ENCODE measurements at places on chromosomes 3 and 15. TPM values are rescaled to one million over a fixed set of nuclear protein-coding genes. Genes with fewer than 3 reads are reported as not detected.
A peak's percentile ranks its signal among the peaks of the same experiment; 100 is the strongest.

Gene ADCY5
- total RNA-seq = 1.4 TPM

Gene CHRD
- total RNA-seq = 6.2 TPM

Gene PLD1
- total RNA-seq = 49.0 TPM

Gene GYG1
- 12.5 TPM for total RNA-seq

Gene FAM81A
- 2.2 TPM for total RNA-seq

Gene ARL6IP5
- 74.0 TPM for total RNA-seq

Gene SLITRK3
- 0.15 TPM for total RNA-seq

Gene GCSAM
- total RNA-seq = 1.4 TPM

GRCh38 chr3:10983219-10983916 lies 9.2 kb upstream of the SLC6A1 start:
- no peaks in the 10 kb centered on the region for H3K36me3 ChIP-seq
- H3K4me1 ChIP-seq = peaks cover 5% of the 10 kb centered on the region
- no peak overlapping the region for H3K27ac ChIP-seq
- DNase-seq = no peak
- H3K27me3 ChIP-seq = no peaks in the 10 kb centered on the region

DNA sequence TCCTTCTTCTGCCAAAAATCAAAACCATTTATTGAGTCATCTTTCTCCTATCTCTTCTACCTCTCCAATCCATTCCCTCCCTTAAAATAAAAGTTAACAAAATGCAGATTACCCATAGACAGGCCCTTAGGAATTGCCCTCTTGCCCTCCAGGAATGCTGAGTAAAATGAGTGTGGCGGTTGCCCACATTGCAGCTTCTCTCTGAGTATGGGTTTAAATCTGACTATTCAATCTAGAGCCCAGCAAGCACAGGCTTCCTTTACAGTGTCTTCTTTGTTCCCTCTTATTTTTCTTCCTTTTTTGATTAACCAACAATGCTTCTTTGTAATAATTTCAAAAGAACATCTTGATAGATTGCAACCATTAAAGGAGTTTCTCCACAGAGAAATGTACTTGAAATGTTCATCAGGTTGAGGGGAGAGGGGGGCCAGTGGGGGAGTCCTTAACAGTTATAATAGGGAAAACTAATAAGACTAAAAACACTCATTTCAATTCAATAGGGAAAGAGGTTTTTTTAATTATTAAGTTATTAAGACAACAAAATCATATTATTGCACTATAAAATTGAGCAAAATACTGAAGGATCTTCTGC lies 135.3 kb upstream of the LMCD1 start:
- no peaks in the 10 kb centered on the region for H3K4me1 ChIP-seq
- no peaks in the 10 kb centered on the region for H3K27me3 ChIP-seq
- no peak for DNase-seq
- no peak overlapping the region for H3K27ac ChIP-seq
- no peaks in the 10 kb centered on the region for H3K36me3 ChIP-seq

DNA sequence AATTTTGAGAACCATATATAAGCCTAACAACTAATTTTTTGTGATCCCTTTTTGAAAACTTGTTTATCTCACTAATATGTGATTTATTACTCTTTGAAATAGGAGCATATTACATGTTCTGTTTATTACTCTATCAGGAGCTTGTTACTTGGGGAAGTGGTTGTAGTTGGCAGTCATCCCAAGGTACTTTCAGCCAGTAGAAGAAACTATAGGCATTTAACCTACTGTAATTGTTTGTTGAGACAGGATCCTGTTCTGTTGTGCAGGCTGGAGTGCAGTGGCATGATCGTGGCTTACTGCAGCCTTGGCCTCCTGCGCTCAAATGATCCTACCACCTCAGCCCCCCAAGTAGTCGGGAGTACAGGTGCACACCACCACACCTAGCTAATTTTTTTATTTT lies 195.6 kb downstream of the TCF12 start:
- H3K27me3 ChIP-seq = no peaks in the 10 kb centered on the region
- H3K4me1 ChIP-seq = peaks cover 28% of the 10 kb centered on the region
- DNase-seq = no peak
- H3K27ac ChIP-seq = no peak overlapping the region
- H3K4me3 ChIP-seq = no peak overlapping the region

DNA sequence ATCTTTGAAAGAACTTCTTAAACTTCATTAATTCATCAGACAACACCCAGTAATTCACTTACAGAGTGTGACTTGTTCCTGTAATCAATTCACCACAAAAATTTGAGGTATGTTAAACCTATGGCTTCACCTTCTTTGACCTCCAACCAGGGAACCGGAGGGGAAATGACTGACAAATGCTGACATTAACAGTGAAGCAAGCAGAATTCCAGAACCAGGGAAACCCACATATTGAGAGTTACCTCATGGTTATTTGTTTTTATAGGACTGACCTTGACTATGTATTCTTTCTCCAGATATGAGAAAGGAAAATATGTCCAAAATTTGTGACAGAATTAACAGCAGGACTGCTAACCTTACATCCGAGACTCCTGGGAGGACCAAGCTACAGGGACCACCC lies 2.7 kb downstream of the P3H2 start:
- no peak for DNase-seq
- peak overlapping the region; percentile 82 for H3K4me3 ChIP-seq
- H3K4me1 ChIP-seq = peaks cover 32% of the 10 kb centered on the region
- no peaks in the 10 kb centered on the region for H3K36me3 ChIP-seq
- peaks cover 8% of the 10 kb centered on the region for H3K27me3 ChIP-seq

- no peak for DNase-seq
- no peaks in the 10 kb centered on the region for H3K36me3 ChIP-seq
- no peak overlapping the region for H3K27ac ChIP-seq
Measured at GRCh38 chr15:92664178-92664900, 8.8 kb upstream of the FAM174B start.

- H3K27ac ChIP-seq = peak overlapping the region; percentile 48
- no peaks in the 10 kb centered on the region for H3K27me3 ChIP-seq
- peaks cover 6% of the 10 kb centered on the region for H3K4me1 ChIP-seq
- peak; percentile 62 for DNase-seq
Measured at GRCh38 chr3:30544812-30545211, 61.6 kb upstream of the TGFBR2 start.

- no peaks in the 10 kb centered on the region for H3K27me3 ChIP-seq
- no peak overlapping the region for H3K4me3 ChIP-seq
- DNase-seq = no peak
- H3K4me1 ChIP-seq = peaks cover 4% of the 10 kb centered on the region
- H3K36me3 ChIP-seq = no peaks in the 10 kb centered on the region
Measured at GRCh38 chr15:83769411-83769999, 115.6 kb downstream of the ADAMTSL3 start.

DNA sequence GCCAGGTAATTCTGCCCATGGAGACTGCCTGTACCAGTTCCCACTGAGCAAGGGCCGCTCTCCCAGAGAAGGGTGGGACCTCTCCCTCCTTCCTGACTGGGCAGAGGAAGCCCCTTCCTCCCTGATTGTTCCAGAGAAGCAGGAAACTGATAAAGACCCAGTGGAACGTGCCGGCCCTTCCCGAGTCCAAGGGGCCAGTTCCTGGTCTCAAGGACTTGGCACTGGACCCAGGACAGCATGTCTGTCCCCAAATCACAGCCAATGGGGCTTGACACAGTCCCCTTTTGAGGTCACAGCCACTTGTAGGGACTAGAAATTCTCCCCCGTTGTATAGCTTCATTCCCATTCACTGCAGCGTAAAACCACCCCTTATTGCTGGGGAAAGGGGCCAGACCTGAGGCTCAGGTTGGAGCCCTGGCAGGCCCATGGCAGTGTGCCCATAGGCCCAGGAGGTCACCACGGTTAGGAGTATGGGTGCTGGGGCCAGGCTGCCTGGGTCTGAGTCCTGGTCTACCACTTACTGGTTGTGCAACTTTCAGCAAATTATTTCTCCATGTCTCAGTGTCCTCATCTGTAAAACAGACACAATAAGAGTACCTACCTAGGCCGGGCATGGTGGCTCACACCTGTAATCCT lies 18.1 kb downstream of the CSRNP1 start:
- peaks cover 23% of the 10 kb centered on the region for H3K36me3 ChIP-seq
- H3K4me3 ChIP-seq = no peak overlapping the region
- no peaks in the 10 kb centered on the region for H3K27me3 ChIP-seq

- H3K36me3 ChIP-seq = no peaks in the 10 kb centered on the region
- H3K27me3 ChIP-seq = peaks cover 7% of the 10 kb centered on the region
- no peak overlapping the region for H3K4me3 ChIP-seq
- H3K4me1 ChIP-seq = no peaks in the 10 kb centered on the region
- no peak for DNase-seq
Measured at GRCh38 chr15:73822998-73823397, 50.4 kb upstream of the TBC1D21 start.

- H3K27me3 ChIP-seq = no peaks in the 10 kb centered on the region
- no peak overlapping the region for H3K4me3 ChIP-seq
- H3K4me1 ChIP-seq = peaks cover 17% of the 10 kb centered on the region
- H3K27ac ChIP-seq = peak overlapping the region; percentile 42
- DNase-seq = no peak
- no peaks in the 10 kb centered on the region for H3K36me3 ChIP-seq
Measured at GRCh38 chr3:174859756-174860155, 622 bp downstream of the NAALADL2 start.

- H3K36me3 ChIP-seq = no peaks in the 10 kb centered on the region
- H3K27ac ChIP-seq = no peak overlapping the region
- H3K27me3 ChIP-seq = no peaks in the 10 kb centered on the region
Measured at GRCh38 chr3:3893590-3893989, 94.4 kb downstream of the LRRN1 start.

DNA sequence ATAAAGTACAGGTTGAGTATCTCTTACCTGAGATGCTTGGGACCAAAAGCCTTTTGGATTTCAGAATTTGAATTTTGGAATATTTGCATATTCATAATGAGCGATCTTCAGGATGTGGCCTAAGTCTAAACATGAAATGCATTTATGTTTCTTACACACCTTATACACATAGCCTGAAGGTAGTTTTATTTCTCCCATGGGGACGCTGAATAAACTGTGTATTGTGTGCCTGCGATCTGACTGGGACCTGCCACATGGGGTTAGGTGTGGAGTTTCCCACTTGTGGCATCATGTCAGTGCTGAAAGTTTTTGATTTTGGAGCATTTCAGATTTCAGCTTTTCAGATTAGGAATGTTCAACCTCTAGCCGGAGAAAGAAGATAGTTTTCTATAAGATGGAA lies 35.5 kb downstream of the UBE2E2 start:
- no peaks in the 10 kb centered on the region for H3K27me3 ChIP-seq
- DNase-seq = no peak
- H3K4me3 ChIP-seq = no peak overlapping the region
- H3K27ac ChIP-seq = no peak overlapping the region
- H3K36me3 ChIP-seq = no peaks in the 10 kb centered on the region

DNA sequence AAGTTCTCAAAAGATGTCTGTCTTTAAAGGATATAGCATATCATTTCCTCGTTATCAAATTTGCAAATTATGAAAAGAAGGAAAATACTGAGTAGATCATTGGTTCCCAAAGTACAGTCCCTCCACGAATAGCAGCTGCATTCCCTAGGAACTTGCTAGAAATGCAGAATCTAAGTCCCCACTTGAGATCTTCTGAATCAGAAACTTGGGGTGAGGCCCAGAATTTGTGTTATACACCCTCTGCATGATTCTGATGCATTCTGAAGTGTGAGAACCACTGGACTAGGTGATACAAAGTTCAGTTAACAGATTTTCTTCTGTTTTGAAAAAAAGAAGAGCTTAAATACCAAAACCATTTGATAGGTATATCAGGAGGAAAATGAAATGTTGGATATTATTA lies 77.1 kb downstream of the SLC25A26 start:
- no peak overlapping the region for H3K27ac ChIP-seq
- H3K36me3 ChIP-seq = no peaks in the 10 kb centered on the region
- H3K4me3 ChIP-seq = no peak overlapping the region
- no peak for DNase-seq
- H3K27me3 ChIP-seq = no peaks in the 10 kb centered on the region

DNA sequence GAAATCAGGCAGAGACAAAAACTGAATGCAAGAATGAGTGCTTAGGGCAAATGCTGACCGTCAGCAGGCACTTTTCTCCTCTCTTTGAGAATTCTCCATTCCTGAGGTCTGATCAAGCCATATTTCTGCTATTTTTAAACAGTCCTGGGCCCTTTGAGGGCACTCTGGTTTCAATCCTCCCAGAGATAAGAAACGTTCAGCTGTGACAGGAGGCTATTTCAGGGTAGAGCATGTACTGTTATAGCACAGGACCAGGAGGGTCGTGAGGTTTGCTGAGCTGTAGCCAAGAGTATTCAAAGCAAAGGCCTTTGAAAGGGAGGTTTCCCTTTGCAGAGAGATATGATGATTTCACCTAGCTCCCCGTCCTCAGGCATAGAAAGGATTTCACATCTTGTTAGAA lies 39.6 kb upstream of the PDZRN3 start:
- DNase-seq = no peak
- H3K36me3 ChIP-seq = no peaks in the 10 kb centered on the region
- no peak overlapping the region for H3K4me3 ChIP-seq
- no peaks in the 10 kb centered on the region for H3K4me1 ChIP-seq

GRCh38 chr3:67863869-67864268 lies 209.5 kb upstream of the SUCLG2 start:
- no peak overlapping the region for H3K4me3 ChIP-seq
- no peaks in the 10 kb centered on the region for H3K27me3 ChIP-seq
- H3K4me1 ChIP-seq = no peaks in the 10 kb centered on the region
- no peak for DNase-seq

DNA sequence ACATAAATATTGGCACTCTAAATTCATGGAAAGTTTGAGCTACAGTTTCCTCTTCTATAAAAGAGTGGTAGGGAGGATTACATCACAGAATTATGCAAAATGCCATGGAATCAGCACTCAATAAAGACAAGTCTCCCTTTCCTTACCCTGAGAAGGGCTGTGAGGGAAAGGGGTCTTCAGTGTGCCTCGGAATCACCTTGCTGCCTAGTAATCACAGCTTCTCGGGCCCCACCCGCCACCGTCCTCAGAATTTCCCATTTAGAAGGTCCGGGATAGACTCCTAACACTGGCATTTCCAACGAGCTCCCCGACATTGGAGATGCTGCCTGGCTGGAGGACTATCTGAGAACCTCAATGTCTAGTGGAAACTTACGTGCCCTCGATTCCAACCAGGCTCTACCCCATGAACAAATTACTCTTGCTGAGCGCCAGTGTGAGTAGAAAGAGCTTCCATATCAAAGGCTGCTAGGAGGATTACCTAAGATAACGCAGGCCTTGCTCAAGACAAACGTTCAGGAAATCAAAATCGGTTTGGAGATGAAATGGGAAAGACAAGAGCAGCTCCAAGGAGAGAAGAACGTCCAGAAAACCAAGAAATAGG lies 92.1 kb upstream of the CHD2 start:
- peak; percentile 69 for DNase-seq
- peak overlapping the region; percentile 59 for H3K4me3 ChIP-seq
- no peaks in the 10 kb centered on the region for H3K27me3 ChIP-seq

DNA sequence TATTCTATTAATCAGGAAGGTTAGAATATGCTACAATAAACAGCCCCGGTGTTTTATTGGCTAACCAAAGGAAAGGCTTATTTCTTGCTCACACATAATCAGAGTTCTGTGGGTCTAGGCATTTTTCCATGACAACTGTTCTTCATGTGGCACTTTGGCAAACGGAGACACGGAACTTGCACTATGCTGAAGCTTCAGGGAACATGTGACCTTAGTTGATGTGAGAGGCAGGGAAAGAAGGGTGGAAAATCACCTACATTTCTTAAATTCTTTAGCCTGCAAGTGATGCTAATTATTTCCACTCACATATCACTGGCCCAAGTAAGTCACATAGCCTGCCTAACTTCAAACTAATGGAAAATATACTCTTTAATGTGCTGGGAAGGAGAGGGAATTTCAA lies 344.6 kb downstream of the SV2B start:
- no peak overlapping the region for H3K27ac ChIP-seq
- no peaks in the 10 kb centered on the region for H3K27me3 ChIP-seq
- DNase-seq = no peak
- peaks cover 4% of the 10 kb centered on the region for H3K4me1 ChIP-seq

Data from suprapubic skin (tissue), 4 donors.